Epithelial cell of esophagus (primary cell): ENCODE measurements at places on chromosomes 1 and 21.

GRCh38 chr1:186715887-186716809 lies 35.9 kb upstream of the PTGS2 start:
- peak; percentile 53 for DNase-seq

DNA sequence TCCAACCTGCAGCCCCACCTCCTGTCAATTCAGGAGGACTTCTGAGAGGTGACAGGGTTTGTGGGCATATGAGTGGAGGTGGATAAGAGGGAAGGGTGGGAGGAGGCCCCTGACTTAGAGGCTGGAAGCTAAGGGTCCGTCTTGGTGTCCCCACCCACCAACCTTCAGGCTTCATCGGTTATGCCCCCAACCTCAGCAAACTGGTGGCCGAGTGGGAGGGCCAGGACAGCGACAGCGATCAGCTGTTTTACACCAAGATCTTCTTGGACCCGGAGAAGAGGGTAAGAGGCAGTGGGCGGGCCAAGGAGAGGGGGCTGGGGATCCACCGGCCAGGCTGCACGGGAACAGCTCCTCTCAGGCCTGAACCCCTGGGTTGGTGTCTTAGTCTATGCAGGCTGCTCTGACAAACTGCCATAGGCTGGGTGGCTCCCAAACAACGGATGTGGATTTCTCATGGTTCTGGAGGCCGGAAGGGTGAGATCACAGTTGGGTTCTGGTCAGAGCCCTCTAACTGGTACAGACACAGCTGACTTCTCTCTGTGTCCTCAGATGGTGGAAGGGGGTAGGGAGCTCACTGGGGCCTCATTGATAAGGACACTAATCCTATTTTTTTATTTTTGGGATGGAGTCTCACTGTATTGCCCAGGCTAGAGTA lies 18.1 kb downstream of the PLOD1 start:
- DNase-seq, result no peak

DNA sequence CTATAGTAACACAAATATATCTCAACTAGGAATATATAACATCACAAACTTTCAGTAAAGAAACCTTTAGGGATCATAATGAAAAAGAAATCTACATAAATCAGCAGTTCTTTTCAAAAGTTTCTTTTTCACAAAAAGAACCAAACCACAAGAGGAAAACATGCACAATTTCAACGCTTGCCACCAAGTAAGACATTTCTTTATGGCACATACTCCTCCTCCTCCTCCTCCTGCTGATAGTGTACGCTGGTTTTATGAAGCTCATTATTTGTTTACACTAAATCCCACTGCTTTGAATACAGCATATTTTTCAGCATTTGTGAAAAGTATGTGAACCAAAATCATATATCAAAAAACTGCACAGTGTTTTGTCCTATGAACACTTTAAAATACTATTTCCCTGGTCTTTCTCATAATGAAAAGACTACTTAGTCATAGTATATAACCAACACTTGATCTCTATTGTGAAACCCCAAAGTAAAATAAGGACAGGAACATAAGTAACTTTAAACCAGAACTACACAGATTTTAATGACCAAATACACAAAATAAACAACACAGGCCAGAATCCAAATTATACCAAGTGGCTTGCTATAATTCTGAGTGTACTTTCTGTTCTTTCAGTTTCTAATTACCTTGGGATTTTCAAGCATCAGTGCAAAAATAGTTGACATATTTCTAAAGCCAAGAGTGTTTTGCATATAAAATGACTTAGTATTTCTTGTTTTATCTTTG lies 184.2 kb downstream of the EIF4G3 start:
- peak; percentile 24 for DNase-seq

GRCh38 chr21:42541618-42542017 lies 28.0 kb downstream of the SLC37A1 start:
- DNase-seq, result no peak

GRCh38 chr1:100866901-100867206 lies 27.8 kb downstream of the EXTL2 start:
- no peak for DNase-seq

DNA sequence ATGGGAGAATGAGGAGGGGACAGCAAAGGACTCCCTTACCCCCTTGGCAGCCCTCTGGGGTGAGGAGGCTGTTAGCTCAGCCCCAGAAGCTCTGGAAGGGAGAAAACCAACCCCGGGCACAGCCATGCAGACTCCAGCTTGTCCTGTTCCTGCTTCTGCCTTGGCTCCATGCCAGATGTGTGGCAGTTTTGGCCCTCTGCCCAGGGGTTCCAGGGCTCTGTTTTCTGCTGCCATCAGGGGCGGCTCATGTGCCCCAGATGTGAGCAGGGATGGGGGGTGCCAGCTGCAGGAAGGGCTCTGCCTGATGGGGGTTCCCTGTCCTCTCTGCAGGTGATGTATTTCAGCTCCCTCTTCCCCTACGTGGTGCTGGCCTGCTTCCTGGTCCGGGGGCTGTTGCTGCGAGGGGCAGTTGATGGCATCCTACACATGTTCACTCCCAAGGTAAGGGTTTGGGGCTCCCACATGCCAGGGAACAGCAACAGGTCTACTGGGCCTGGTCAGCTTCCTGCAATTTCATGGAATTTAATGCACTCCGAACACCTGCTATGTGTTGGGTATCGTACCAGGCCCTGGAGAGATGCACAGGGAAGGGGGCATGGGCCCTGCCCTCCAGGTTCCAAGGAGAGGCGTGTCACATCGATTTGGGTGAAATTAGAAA lies 26.1 kb downstream of the SLC6A17 start:
- DNase-seq, result peak; percentile 53

- no peak for DNase-seq
Measured at GRCh38 chr1:111967067-111967690, 22.3 kb downstream of the KCND3 start.

DNA sequence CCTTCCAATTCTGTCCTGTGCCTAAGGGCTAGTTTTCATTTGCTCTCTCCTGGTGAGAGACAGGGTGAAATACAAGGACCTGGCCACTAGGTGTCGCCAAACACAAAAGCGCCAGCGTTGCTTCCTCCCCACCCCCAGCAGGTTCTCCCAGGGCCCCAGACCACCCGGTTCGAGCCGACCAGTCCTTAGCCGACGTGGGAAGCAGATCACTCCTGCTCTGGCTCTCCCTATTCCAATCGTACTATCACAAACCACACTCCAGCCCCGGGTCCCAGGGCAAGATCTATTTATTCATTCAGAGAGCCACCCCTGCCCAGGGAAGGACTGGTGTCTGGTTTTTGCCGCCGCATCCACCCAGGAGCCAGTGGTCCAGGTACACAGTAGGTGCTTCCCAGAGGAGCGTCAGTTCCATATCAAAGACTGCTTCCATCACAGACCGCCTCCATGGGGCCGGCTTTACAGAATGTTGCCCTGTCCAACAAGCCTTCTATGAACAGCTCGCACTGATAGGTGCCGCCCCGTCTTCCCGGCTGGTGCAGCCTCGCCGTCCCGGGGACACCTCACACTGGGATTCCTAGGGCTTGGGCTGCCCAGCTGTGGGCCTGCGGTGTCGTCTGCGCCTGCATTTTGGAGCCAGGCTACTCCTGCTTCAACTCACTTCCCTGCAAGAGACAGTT lies 35.0 kb downstream of the CTNNBIP1 start:
- DNase-seq, result peak; percentile 76

GRCh38 chr1:152110365-152110859 lies 4.8 kb downstream of the TCHH start:
- DNase-seq, result peak; percentile 62

- no peak for DNase-seq
Measured at GRCh38 chr1:15479654-15480347, 3.9 kb downstream of the CELA2B start.

GRCh38 chr1:199784138-199784895 lies 243.2 kb upstream of the NR5A2 start:
- peak; percentile 67 for DNase-seq

DNA sequence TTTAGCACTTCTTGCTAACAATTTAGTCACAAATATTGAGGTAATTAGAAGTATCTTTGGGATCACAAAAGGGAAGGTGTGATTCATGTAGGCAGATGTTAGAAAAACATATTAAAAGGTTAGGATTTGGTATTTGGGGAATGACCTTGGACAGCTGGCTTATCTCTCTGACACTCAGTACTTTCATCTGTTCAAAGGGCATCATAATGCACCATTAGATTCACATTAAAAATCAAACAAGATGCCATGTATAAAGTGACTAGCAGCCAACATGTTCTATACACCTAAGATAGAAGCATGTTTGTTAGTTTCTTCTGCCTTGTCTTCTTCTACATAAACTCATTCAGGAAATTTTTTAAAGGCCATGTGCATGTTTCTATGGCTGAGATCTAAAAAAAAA lies 56.5 kb upstream of the ESRRG start:
- DNase-seq, result no peak

DNA sequence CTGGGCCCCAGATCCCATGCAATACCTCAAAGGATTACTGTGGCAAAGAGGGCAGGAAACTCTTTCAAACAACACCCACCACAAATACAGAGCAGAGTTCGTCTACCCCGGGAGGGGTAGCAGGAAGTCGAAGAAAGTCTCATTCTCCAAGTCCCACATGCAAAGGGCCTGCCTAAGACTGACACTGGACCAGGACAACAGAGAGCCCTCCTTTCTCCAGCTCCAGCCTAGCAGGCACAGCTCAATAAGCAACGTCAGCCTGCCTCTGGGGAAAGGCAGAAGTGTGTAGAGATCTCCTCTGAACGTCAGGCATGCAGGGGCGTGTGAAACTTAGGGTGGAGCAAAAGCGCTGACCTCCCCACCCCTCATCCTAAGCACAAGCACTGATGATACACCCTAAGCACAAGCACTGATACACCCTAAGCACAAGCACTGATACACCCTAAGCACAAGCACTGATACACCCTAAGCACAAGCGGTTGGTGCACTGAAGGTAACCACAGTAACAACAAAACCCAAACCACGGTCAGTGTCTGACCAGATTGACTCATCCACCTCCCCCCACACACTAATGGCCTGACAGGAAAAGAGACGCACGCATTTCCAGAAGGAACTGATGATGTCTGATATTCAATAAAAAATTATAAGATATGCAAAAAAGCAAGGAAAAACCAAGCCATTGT lies 1.3 kb downstream of the KRTAP12-3 start:
- DNase-seq, result no peak

DNA sequence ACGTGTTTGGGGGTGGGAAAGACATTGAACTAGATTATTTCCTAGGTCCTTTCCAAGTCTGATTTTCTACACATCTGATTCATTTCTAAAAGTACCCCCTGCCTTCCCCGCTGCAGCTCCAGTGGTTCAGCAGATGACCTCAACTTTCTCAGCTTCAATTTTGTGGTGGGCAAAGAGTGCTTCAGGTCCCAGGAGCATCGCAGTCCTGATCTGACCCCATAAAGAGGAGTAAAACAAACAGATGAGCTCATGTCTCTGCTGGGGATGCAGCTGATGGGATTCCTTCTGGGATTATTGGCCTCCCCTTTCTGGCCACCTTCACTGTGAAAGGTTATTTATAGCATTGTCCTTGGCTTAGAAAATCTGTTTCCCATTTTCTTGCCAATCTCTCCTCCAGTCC lies 337.0 kb upstream of the PLXNA2 start:
- DNase-seq, result no peak

DNA sequence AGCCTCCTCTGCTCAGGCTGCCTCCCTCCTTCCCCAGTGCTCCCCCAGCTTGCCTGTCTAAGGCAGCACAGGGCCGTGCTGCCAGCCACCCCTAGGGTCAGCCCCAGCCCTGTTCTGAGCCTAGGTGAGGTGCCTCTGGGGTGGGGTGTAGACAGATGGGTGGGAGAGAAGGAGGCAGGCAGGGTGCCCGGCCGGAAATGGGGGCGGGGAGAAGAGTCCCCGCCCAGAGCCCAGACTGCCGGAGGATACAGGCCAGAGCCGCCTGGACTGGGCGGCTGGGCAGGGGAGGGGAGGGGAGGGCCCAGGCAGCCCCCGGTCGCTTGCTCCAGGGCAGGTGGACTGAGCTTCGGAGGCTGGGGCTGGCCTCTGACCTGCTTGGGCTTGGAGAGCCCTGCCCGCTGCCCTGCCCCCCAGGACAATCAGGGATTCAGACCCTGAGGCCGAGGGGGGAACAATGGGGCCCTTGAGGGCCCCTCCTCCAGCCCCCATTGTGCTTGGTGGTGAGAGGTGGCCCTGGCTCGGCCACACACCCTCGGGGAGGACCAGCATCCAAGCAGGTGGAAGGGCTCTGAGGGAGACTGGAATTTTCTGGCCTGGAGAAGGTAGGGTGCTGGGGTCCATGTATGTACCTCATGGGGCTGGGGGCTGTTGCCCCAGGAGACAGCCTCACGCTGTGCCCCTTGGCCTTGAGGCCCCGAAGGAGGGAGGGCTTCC lies at the start of gene GJC2:
Gene GJC2, plus strand, starts transcription at position 525 of the 714 bp plus-strand sequence. CDS start 7,829 bp downstream, outside the sequence.
- no peak for DNase-seq

GRCh38 chr1:214823311-214824117 lies 220.5 kb downstream of the CENPF start:
- no peak for DNase-seq

DNA sequence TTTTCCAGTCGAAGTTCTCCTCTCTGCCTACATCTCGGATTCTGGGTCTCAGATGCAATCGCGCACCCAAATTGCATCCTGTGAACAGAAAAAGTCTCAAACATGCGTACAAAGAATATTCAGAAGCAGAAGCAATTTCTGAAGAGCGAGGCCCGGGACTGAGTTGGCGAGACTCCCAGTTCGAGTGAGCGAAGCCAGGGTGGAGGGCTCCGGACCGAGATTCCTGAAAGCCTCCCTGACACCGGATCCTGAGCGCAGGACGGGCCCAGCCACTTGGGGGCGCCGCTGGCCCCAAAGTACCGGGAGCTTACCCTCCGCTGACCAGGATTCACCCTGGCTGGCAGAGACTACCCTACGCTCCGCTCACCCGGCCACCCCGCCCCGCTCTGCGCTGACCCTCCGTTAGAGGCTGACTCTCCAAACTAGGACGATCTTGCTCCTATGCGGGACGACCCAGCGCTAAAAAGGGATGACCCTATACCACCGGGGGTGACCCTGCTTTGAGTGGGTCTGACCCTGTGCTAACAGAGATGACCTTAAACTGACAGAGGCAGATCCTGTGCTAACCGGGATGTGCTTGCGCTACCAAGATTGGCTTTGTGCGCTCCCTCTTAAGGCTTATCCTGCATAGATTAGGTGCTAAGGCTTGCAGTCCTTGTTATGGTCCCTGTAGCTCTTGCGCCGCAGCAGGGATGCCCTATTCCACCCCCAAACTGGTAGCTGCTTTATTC lies 12.1 kb downstream of the FOXD2 start:
- DNase-seq, result peak; percentile 24

GRCh38 chr1:71269179-71269578 lies 188.3 kb upstream of the ZRANB2 start:
- DNase-seq, result no peak
